D721Med (cell line): ENCODE measurements at places on chromosomes 2 and 18.

- DNase-seq, result no peak
These were observed 201.3 kb upstream of the GALNT5 start for GRCh38 chr2:157056200-157056676.

DNA sequence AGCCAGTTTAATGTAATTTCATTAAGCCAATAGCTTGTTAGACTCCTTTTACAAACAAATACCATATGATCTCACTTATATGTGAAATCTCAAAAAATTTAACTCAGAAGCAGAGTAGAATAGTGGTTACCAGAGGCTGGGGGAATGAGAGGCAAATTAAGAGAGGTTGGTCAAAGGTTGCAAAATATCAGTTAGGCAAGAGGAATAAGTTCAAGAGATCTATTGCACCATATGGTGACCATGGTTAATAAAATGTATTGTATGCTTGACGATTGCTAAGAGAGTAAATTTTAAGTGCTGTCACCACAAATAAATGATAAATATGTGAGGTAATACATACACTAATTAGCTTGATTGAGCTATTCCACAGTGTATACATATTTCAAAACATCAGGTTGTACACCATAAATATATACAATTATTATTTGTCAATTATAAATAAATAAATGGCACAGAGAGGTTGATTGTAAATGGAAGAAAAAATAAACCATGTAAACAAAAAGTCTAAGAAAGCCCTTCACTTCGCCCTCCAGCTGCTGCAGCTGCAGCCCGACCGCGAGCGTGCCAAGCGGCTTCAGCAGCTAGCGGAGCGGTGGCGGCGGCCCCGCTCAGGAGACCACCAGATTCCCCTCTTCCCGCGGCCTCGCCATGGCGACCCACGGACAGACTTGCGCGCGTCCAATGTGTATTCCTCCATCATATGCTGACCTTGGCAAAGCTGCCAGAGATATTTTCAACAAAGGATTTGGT is 23.0 kb upstream of the ACTR2 start:
- no peak for DNase-seq

GRCh38 chr2:197131558-197131855 is 179.1 kb downstream of the ANKRD44 start:
- DNase-seq, result no peak

DNA sequence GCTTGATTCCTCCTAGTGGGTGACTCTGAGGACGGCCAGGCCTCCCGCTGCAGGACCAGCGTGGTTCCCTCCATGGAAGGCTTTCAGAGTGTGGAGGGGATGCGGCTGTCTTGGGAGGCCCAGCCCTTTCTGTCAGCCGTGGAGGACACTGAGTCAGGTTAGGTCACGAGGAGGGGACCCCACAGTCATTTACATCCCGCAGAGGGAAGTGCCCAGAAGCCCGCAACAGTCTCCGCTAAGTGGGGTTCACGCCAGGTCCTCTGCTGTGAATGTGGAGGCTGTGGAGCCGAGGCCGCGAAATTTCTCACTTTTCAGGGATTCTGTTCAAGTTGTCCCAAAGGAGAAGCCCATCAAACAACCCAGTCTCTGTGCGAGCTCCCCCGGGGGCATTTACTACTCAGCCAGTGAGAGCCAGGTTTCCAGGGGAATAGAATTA is 8.8 kb downstream of the ACKR3 start:
- no peak for DNase-seq

DNA sequence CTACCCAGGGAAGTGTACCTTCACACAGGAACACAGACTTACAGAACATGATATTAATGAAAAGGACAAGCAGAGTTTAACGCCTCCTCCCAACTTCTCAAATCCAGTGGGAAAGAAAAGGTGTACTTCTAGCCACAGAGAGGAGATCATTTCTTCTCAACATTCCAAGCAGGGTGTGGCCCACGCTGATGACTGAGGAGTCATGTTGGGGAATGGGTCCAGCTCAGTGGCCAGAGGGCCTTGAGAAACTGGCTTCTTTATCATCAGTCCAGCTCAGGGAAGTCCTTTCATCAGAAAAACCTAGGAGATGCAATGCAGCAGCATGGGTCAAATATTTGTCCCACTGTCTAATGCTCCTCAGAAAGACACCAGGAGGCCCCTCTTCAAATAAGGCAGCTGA is 63.0 kb downstream of the RBM43 start:
- DNase-seq, result no peak

- DNase-seq, result no peak
These were observed 689.1 kb upstream of the POU3F3 start for GRCh38 chr2:104164721-104165252.

DNA sequence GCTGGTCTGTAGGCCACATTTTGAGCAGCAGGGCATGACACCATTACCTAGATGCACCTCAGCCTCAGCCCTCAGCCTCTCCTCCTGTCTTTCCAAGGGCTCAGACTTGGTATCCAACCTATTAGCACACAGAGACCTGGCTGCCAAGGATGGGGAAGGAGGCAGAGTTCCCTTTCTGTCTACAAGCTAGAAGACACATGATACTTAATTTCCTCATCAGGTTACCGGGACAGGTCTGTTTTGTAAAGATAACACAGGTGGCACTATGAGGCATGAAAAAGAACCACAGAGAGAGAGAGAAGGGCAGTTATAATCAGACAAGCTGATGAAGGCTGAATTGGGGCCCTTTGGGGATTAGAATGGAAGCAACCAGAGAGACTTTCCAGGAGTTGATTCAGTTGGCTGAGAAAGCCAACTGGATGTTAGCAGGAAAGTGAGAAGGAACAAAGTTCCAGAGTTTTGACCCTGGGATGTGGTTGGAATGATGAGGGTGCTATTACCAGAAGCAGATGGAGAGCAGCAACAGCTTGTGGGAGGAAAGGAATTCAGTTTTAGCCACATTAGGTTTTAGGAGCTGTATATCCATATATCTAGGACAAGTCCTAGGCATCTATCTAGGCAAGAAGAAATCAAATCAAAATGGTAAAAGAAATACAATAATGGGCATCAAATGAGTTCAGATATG is 46.0 kb upstream of the RMND5A start:
- no peak for DNase-seq

DNA sequence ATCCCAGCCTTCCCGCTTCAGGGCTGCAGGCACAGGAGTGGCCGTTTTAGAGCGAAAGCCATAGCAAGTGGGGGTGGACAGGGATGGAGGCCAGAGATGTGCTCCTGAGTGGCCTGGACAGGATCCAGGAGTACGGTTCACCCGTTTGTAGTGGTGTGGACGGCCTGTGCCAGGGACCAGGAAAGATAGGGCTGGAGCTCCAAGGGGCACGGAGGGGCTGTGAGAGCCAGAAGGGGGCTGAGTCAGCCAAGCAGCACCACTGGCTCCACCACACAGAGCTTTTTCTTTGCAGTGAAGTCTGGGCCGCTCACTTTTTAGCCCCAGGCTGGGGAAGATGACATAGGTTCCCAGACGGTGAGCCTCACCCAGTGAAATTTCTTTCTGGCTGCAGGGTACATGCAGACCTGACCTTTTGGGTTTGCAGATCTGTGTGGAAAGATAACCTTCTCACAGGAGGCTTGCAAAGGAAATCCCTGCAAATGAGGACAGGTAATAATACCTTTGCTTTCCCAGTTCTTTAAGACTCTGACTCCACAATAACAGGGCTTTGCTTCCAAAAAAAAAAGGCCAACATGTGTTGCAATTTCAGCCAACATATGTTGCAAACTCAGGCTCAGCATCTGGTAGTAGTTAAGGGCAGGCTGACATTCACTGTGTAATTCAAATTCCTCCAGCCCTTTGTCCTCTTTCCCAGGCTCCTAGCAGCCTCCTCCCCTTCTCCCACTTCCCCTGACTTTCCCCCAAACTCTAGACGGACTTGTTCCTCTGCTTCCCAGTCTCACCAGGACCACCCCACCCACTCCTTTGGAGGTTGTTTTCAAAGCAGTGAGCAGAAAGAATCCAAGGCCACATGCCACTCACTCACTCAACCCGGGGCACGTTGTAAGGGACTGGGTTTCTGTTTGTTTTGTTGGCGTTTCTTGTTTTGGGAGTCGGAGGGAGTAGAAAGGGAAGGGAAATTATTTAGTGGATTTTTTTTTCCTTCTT is 20.3 kb upstream of the LAPTM4A start:
- DNase-seq, result no peak

DNA sequence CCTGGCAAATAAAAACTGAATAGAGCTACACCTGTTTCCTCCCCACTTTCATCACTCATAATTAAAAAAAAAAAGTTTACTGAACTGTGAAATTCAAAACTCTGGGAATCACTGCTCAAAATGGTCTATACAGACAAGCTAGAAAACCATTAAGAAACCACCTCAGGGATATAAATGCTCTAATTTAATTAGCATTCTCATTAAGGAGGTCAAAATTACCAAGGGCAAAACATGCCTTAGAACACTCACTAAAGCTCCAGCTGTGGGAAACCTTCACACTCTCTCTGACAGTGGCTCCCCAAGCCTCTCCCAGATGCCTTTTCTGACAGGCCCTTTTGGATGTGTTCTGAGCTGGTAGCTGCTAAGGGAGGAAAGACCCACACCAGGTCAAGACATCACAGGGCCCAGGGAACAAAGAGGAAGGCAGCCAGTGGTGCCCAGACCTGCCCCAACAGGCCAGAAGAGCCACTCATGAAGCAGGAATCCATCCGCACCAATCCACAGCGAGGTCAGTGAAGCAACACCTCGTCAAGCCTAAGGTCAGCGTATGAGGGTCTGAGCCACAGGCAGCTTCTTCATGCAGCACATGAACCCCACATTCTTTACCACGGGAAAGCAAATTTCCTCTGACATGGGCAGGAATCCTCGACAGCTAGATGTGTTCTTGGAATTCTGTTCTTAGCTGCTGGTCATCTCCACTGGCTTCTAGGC is 35.6 kb downstream of the XDH start:
- DNase-seq, result no peak

- DNase-seq, result no peak
These were observed 297.3 kb downstream of the TNS1 start for GRCh38 chr2:217705461-217705860.

DNA sequence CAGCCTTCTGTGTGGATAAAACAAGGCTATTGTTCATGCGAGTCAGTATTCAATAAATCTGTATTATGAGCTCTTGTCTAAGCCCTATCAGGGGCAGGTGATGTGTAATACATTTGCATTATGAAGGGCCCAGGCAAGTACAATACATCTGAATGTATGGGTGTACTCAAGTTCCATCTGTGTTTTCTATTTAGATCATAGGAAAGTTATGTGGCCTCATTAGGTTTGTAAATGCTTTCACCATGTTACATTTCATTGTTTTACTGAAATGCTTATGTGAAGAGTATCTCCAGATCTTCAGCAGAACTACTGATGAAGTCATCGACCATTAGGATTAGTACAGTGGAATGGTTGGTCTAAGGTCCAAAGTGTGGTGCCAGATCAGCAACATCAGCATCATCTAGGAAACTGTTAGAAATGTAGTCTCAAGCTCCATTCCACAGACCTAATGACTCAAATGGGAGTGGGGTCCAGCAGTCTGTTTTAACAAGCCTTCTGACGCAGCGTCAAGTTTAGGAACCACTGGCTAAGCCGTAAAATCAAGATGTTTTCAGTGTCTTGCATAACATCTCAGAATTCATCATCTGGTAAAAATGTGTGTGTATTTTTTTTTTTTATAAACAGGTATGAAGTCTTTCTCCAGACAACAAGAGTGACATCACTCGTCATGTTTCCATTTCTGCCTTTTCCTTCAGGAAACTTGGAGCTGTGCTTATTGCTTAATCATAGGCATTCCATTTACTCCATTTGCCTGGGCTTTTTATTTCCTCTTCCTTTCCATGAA is 80.5 kb downstream of the LYPD6 start:
- DNase-seq, result no peak

GRCh38 chr18:23629444-23629946 is 33.2 kb downstream of the ANKRD29 start:
- no peak for DNase-seq

DNA sequence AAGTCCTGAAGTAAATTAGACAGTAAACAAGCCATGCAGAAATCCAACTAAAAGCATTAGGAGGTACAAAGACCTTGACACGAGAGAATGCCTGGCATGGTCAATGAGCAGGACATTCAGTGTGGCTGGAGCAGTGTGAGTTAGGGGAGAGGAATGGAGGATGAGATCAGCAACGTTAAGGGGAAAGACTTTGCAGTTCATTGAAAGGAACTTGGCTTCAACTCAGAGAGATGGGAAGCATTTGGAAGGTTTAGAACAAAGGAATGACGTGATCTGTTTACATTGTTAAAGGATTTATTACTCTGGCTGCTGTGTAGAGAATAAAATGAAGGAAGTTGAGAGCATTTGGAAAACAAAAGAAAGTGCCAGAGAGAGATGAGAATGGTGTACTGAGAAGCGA is 621.3 kb downstream of the XIRP2 start:
- DNase-seq, result no peak

- DNase-seq, result no peak
These were observed 97.2 kb upstream of the OTOS start for GRCh38 chr2:240237609-240238174.

DNA sequence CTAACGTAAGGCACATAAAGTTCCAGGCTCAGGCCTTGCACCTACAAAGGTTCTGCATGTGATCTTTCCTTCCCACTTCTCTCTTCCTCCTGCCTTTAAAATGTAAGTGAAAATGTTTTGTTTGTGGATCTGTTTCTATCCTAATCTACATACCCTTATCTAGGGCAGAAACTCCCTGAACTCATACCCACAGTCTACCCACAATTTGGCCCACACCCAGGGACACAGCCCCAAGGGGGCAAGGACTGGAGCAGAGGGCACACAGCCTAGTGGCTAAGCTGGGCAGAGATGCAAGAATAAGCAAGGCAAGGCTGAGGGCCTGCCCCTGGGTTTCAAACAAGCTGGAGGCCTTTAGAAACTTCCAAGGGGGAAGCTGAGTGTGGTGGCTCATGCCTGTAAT is 71.0 kb downstream of the HS1BP3 start:
- DNase-seq, result no peak
